ENCODE measurements at places on chromosomes 16 and 17.

- DNase-seq, result no peak
These were observed 3.9 kb upstream of the NLRC5 start for GRCh38 chr16:56985288-56985961.

GRCh38 chr16:2470234-2470601 lies 879 bp upstream of the NTN3 start:
- no peak for DNase-seq

GRCh38 chr17:29024316-29024952 lies 18.5 kb upstream of the PIPOX start:
- DNase-seq, result no peak

GRCh38 chr17:40178021-40178601 lies 841 bp downstream of the RAPGEFL1 start:
- DNase-seq, result no peak

- no peak for DNase-seq
These were observed 17.8 kb downstream of the CDH16 start for GRCh38 chr16:66900721-66901441.

- no peak for DNase-seq
These were observed 2.8 kb upstream of the SOCS1 start for GRCh38 chr16:11258553-11259492.

- DNase-seq, result no peak
These were observed 137.9 kb downstream of the PITPNC1 start for GRCh38 chr17:67514998-67515397.

- no peak for DNase-seq
These were observed 309.7 kb downstream of the HAPSTR1 start for GRCh38 chr16:9401173-9401572.

- no peak for DNase-seq
These were observed 4.6 kb downstream of the IGFBP4 start for GRCh38 chr17:40447806-40448205.

GRCh38 chr17:77579682-77580081 lies 378.8 kb upstream of the TNRC6C start:
- no peak for DNase-seq

DNA sequence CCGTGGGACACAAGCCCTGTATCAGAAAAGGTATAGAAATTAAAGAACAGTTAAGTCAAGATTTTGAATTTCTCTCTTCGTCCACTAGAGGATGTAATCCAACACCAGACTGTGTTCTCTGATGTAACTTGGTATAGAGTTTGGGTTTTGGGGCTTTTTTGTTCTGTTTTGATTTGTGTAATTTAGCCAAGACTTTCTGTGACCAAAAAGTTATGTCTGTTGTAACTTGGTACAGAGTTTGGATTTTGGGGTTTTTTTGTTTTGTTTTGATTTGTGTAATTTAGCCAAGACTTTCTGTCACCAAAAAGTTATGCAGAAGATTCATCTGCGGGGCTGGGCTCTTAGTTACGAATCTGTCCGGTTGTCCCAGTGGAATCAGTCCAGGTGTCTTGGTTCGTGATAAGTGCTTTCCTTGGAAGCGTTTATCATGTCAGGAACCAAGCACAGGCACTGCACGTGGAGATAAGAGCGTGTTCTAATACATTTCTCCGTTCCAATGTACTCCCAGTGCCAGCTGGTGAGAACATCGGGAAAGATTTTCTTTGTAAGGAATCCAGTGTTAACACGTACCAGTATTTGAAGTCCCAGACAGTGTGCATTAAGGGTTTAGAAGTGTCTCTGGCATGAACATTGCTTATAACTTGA lies 44.1 kb upstream of the SEC14L1 start:
- no peak for DNase-seq

DNA sequence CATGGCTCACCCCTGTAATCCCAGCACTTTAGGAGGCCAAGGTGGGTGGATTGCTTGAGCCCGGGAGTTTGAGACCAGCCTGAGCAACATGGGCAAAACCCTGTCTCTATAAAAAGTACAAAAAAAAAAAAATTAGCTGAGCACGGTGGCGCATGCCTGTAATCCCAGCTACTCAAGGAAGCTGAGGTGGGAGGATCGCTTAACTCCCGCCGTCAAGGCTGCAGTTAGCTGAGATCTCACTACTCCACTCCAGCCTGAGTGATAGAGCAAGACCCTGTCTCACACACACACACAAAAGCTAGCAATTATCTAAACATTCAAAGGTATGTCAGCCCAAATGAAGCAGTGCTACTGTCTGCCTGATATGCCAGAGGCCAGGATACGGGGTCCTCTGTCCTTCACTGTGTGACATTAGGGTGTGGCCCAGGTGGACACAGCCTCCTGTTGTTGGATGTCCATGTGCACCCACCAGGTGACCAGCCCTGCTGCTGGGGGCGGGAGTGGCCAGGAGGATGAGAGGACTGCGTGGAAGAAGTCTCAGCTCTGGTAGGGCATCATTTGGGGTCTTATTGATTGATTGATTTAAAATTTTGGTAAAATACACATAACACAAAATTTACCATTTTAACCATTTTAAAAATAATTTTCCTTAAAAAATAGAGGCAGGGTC lies 3.9 kb downstream of the NLRC3 start:
- DNase-seq, result no peak

DNA sequence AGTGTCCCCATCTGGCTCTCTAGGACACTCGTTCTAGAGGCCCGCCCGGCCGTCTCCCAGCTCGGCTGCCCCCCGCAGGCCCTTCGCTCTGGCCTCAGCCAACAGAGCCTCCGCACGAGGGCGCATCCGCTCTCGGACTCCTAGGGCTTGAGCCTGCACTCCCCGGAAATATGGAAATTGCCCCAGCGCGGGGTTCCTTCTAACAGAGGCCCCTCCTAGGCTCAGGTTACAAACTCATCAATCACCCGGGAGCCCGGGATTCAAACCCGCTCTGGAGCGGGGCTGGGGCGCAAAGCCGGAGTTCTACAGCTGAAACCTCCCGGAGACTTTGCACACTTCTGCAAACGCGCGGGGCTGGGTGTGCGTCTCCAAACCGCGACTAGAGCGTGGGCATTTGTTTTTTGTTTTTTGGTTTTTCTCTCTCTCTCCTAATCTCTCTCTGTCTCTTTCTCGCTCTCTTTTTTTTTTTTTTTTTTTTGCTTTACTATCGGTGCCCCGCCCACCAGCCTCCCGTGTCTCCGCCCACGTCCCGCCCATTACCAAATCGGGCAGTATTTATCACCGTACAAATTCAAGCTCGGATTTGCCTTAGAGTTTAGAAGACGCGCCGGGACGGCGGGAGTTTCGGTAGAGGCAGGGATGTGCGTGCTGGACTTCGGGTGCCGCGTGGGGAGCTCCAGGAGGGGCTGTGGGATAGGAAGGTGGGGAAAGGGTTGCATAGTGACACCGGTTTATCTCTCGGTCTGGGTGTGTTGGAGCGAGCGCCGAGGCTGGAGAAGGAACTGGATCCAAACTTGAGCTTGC lies 2.4 kb upstream of the FOXL1 start:
- DNase-seq, result no peak

GRCh38 chr17:76920364-76921139 lies 52.3 kb downstream of the MGAT5B start:
- DNase-seq, result no peak

- DNase-seq, result no peak
These were observed 2.6 kb upstream of the TMEM88 start for GRCh38 chr17:7852262-7852670.

DNA sequence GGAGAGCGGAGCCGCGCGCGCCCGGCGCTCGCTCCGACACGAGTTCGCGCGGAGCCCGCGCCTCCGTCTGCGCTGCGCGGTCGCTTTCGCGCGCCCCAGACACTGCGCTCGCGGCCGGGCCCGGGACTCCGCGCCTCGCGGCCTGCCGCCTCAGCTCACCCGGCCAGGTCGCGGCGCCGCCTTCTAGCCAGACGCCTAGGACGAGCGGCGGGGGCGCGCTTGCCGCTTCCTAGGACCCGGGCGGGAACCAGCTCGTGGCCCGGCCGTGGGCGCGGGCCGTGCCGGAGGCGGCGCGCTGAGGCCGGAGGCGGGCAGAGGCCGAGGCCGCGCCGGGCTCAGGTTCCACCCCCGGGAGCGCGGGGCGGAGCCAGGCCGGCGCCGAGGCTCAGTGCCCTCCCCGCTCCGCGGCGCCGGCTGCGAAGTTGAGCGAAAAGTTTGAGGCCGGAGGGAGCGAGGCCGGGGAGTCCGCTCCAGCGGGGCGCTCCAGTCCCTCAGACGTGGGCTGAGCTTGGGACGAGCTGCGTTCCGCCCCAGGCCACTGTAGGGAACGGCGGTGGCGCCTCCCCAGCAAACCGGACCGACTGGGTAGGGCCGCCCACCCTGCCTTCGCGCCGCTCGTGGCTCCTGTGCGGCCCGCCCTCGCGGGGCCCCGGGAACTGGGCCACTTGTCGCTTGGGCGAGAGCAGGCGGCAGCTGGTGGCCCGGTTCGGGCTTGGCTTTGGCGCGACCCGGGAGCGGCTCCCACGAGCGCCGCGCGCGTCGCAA lies at the start of gene SPHK1:
TSS of gene SPHK1 (plus strand) at position 388 of the 765 bp plus-strand sequence. CDS start 1,036 bp downstream, outside the sequence.
- peak; percentile 29 for DNase-seq

DNA sequence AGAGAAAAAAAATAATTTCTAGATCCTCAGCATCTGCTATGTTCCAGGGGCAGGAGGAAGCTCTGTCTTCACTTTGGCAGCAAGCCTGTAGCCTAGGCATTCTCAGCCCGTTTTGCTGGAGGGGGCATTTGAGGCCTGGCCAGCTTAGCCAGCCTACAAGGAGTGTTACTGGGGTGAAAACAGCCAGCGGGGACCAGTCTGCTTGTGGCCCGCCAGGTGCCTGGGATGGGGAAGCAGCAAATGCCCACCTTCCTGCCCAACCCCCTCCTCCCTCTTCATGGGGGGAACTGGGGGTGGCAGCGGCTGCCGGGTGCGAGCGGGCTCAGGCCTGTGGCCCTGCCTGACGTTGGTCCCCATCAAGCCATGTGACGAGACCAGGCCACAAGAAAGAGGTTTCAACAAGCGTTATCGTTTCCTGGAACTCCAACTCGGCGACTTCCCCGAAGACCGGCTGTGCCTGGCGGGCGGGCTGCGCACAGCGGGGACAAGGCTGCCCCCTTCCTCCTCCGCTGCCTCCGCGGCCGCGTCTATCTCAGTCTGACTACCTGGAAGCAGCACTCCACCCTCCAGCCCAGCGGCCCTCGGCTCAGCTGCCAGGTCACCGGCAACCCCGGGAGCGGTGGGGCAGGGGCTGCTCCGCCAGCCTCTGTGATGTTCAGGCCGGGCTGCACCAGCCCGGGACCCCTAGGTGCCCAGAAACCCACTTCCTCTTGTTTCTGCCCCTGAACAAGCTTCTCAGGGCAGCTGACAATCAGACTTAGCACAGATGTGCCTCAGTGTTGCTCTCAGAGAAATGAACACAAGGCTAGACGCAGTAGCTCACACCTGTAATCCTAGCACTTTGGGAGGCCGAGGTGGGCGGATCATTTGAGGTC lies 22.9 kb downstream of the SOCS1 start:
- peak; percentile 79 for DNase-seq

DNA sequence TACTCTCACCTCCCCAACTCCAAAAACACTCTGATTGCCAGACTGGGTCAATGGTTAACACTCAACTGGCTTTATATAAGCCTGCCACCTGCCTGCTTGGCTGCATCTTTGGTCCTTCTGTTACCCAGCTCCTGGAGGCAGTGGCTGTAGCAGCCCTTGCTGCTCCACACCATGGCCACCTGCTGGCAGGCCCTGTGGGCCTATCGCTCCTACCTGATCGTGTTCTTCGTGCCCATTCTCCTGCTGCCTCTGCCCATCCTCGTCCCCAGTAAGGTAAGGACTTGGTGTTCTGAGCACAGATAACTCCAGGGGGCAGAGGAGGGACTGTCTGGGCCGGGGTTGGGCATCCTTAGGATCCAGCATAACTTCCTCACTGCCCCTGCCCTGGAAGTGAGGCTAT lies at the start of gene SLC13A2:
TSS of gene SLC13A2 (plus strand) at position 103 of the 400 bp plus-strand sequence. CDS start at position 172, 69 bp downstream.
- no peak for DNase-seq

DNA sequence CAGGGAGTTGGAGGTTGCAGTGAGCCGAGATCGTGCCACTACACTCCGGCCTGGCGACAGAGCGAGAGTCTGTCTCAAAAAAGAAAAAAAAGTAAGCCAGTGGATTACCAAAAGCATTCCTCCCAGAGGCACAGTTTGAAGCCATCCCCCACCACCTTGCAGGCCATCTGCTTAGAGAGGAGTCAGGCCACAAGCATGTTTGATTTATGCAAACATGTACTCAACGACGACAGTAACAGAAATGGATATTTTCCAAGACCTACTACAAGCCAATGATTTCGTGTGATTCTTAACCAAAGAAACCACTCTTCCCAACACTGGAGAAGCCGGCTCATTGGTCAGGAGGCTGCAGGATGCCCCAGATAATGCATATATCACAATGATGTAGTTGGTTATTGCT lies 34.8 kb downstream of the MYH13 start:
- no peak for DNase-seq

GRCh38 chr17:76354747-76355310 lies 1.1 kb upstream of the PRPSAP1 start:
- no peak for DNase-seq

DNA sequence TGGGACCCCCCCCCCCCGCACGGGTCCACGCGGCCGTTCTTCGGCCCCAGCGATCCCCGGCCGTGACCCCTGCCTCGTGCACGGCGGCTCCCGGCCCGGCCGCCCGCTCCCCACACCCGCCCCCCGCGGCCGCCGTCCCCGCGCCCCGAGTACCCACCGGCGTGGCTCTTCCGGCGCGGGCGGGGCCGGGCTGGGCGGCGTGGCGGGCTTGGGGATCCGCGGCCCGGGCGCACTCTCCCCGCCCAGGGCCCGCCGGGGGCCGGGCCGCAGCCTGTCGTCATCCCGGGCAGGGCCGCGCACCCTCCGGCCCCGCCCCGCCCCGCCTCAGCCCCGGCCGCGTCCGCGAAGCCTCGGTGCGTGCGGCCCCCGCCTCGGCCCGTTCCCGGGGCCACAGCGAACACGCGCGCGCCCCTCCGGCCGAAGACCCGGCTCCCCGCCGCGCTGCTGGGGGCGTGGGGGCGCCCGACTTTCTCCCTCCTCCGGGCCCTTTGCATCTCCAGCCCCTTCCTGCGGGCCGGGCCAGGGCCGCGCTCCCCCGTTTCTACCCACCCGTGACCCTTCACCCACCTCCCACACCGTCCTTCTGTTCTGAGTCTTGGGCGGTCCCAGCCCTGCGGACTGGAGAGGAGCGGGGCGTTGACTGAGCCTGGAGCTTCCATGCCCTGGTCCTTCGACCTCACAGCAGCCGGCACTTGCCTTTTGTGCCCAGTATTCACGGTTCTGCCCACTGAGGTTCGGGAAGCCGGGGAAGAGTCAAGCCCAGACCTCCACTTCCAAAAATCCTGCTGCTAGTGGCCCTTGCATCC lies 840 bp downstream of the MYO1C start:
- no peak for DNase-seq

DNA sequence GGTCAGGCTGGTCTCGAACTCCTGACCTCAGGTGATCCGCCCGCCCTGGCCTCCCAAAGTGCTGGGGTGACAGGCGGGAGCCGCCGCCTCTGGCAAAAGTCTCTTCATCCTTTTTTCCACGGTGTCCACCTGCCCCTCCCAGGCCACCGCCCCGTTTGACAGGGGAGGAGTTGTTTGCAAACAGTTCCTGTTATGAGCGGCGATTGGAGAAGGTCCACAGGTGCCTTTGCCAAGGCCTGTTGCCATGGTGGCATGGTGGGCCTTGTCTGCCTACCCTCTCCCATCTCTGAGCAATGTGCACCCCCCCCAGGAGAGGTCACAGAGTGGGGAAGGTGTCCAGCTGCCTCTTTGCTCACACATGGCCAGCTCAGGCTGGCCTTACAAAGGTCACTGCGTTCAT lies 16.0 kb upstream of the RAP1GAP2 start:
- DNase-seq, result no peak

All from stimulated activated CD8-positive, alpha-beta memory T cell treated with anti-CD3 and anti-CD28 coated beads, Interleukin-2, amount 100 ng/mL, for 1 hour (primary cell).